ENCODE measurements at places on chromosomes 13 and 19. TPM values are rescaled to one million over a fixed set of nuclear protein-coding genes. Genes with fewer than 3 reads are reported as not detected.

CEACAM19 gene
- total RNA-seq, result 1.5 TPM

RNF225 gene
- total RNA-seq, result 0.24 TPM

UNC13A gene
- total RNA-seq, result 0.03 TPM

ZNF763 gene
- 0.61 TPM for total RNA-seq

ANKRD24 gene
- total RNA-seq, result 0.07 TPM

RNF17 gene
- not detected for total RNA-seq

WDR62 gene
- 12.6 TPM for total RNA-seq

CGB2 gene
- not detected for total RNA-seq

ZNF726 gene
- 2.2 TPM for total RNA-seq

AP1M2 gene
- total RNA-seq, result 117 TPM

All from foreskin keratinocyte (primary cell).